ENCODE measurements at places on chromosomes 1 and 21.

GRCh38 chr1:197695961-197696360 lies 79.3 kb downstream of the DENND1B start:
- H3K27me3 ChIP-seq: no peaks in the 10 kb centered on the region
- H3K4me3 ChIP-seq: no peak overlapping the region
- H3K27ac ChIP-seq: no peak overlapping the region
- DNase-seq: no peak
- H3K4me1 ChIP-seq: peaks cover 3% of the 10 kb centered on the region

DNA sequence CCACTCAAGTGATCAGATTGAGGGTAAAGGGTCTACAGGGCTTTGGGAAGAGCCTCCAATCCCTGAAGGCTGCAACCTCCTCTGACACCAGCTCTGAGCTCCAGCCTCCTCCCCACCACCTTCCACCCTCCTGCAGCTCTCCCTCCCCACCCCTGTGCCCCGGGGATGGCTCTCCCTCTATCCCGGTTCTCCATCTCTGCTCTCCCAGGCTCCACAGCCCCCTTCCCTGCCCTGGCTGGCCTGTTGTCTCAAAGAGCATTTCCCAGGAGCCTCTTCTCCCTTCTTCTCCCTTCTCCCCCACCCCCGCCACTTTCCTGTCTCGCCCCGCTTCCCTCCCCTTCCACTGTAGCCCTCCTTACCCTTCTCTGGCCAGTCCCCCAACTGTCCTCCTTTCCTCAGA lies 1.1 kb downstream of the PLEKHA6 start:
- no peaks in the 10 kb centered on the region for H3K36me3 ChIP-seq
- no peak for DNase-seq
- H3K4me3 ChIP-seq: no peak overlapping the region

DNA sequence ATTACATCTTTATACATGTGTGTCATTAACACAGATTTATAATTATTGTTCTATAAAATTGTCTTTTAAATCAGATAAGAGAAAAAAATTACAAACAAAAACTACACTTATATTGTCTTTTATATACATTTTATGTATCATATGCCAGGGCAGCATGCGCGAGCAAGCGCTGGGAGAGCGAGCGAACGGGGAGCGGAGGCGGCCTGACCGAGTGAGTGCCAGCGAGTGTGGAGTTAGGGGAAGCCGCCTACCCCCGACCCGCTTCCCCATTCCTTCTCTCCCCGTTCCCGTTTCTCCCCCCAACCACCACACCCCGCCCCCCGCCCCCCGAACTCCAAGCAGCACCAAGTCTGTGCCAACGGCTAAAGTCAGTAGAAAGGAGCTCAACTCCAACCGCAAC lies 23.0 kb upstream of the SLAMF1 start:
- peaks cover 34% of the 10 kb centered on the region for H3K36me3 ChIP-seq
- H3K4me1 ChIP-seq: peaks cover 47% of the 10 kb centered on the region
- no peak overlapping the region for H3K27ac ChIP-seq
- H3K4me3 ChIP-seq: no peak overlapping the region
- no peak for DNase-seq

DNA sequence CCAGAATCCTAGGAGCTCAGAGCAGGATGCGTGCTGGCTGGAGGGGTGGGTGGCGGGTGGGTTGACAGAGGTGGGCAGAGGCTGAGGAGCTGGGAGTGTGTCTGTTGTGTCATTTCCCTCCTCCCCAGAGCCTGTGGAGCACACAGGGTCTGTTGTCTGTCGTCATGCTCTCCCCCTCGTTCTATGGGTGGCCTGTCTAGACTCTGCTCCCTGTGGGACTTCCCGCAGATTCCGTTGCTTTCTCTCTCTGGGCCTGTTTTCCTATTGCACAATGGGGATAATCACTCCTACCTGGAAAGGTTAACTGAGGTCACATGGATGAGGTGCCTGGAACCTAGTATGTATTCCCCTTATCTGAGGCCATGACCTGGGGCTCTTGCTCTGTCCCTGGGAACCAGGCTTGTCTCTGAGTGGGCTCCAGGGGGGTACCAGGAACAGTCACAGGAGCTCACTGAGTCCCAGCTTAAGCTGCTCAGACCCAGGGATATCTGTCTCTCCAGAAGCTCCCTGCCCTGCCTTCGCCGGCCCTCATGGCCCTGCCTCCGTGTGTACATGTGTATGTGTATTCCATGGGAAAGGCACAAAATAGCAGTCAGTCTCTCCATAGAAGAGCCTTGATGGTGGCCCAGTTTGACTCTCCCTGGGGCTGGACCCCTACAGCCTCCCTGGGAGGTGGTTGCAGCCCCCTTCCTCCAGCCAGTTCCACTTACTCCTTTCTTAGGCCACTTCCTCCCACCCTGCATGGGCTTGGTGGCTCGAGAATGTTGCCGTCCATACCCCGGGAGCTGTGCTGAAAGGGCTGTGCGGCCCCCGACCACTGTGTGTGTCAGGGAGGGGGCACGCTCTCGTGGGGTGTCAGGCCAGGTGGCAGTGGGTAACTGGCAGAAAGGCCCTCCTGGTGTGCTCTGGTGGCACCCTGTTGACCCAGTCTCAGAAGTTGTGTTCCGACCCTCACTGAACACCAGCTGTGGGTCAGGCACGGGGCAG lies 17.9 kb downstream of the PTPRF start:
- H3K27me3 ChIP-seq: peaks cover 9% of the 10 kb centered on the region
- H3K4me1 ChIP-seq: peaks cover 4% of the 10 kb centered on the region
- no peak for DNase-seq

Measured in activated CD4-positive, alpha-beta T cell treated with anti-CD3 and anti-CD28 coated beads, Interleukin-2, amount 10 ng/mL, durations not matched to agents 7 days and 5 days (primary cell).